WTC11 (cell line): ENCODE measurements at places on chromosomes 7 and 10.

GRCh38 chr7:37323966-37324365, 124.7 kb downstream of the ELMO1 start:
- DNase-seq: no peak

DNA sequence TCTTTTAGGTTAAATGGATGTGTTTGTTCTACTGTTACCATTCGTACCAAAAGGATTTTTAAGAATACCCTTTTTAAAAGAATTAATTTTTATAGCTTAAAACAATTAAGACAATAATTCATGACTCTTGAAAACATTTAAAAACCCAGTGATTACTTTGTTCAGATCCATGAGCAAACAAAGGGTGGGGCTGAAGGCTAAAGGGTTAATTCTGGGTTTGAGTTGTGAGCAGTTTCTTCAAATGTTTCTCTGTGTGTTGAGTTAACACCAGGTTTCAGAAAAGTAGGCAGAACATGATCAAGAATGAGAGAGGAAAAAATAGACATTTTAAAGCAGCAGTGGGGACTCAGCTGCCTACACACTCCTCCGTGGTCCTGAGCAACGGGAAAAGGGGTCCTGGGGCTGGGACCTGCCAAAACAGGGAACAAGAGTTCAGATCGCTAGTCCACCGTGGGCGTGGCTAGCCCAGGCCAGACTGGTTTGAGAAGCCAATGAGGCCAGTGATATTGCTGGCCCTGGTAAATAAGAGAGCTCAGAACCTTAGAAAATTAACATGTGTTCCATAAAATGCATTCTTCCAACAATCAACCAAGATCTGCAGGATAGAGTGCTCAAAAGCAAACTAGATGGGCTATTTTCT, 14.9 kb upstream of the EZH2 start:
- DNase-seq: peak; percentile 42

DNA sequence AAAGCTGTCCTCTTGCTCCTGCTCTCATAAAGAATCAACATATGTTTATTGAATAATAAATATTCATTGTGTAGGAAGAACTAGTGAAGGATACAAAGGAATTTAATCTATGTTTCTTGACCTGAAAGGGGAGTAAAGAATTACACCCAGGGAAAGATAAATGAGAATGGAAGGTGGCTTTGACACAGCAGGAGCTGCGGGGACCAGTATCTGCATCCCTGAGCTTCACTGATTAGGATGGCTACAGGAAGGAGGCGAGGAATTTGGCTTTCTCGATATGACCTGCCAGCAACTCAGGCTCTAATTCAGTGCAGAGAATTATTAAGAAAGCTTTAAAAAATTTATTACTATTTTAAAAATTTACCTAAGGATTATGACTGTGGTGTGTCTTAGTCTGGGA, 194.6 kb downstream of the SEC23IP start:
- no peak for DNase-seq

- DNase-seq: no peak
Measured at GRCh38 chr7:154960063-154960790, 42.7 kb downstream of the PAXIP1 start.

GRCh38 chr10:57983281-57983791, 284.4 kb downstream of the IPMK start:
- DNase-seq: no peak

GRCh38 chr7:106041140-106041717, 70.9 kb downstream of the SYPL1 start:
- DNase-seq: peak; percentile 72

- no peak for DNase-seq
Measured at GRCh38 chr7:265192-265997, 24.6 kb upstream of the FOXL3 start.

DNA sequence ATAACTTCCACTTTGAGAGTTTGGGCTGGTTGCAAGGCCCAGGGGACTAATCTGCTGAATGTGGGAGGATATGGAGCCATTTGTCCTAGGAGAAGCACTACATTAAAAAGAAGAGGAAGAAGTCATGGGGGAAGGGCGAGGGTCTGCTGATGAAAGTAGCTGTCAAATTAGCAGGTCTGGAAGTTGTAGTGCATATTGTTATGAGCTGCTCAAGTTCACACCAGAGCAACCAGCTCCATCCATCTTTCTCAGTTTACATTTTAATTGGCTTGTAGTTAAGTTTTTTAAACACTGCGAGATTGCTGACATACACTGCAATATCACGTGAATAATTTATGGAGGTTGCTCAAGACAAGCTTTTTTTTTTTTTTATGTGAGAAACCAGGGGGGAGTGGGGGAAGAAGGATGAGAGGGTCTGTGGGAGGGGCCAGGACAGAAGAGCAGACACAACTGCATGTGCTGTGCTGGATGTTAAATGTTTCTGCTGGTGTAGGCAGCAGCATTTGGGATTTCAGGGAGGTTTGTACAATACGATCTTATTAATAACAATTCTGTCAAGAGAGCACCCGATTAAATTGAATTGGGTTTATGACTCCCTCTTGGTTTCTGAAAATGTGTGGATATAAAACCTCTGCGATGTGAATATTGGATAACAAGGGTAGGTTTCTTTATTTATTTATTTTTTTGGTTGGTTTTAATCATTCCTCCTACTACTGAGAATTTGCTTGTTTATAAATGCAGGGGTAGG, 759.0 kb upstream of the GALNT17 start:
- no peak for DNase-seq

DNA sequence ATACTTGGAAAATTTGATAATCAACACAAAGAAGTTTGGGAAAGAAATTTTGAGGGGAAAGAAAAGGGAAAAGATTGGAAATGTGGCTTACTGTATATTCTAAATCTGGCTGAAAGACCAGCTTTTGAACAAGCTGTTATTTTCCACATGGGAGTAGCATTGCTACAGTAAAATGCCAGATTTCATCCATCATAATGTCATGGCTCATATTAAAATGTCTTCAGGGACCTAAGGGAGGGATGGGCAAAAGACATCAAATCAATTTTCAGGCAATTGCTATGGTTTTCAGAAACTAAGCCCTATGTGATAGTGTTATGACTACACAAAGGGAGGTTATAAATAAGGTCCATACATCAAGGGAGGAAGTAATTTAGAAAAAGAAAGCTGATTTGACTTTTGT, 1116.9 kb upstream of the CELF2 start:
- DNase-seq: no peak

- no peak for DNase-seq
Measured at GRCh38 chr10:72379776-72380175, 25.1 kb upstream of the DNAJB12 start.

GRCh38 chr7:1362301-1362700, 97.0 kb downstream of the MICALL2 start:
- DNase-seq: no peak

DNA sequence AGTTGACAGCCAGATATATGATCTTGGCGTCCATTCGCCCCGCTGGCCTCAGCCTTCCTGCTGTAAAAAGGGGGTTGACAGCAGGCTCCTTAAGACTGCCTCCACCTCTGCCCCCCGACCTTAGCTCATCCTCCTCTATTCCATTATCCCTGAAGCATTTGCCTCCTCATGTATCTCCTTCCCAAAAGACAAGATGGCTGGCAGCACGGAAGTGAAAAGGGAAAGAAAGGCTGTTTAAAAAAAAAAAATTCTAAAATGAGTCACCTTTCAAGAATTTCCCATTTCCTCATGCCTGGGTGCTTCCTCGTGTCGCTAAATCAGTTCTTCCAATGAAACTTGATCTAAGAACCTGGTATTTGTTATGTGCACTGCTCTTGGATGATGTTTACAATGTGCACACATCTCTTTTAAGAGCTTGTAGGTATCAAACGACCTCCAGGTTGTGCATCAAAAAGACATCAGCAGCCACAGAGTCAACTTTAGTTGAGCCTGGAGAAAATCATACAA, 1.7 kb downstream of the SCRN1 start:
- no peak for DNase-seq

GRCh38 chr7:80263333-80263732, 128.7 kb downstream of the GNAI1 start:
- no peak for DNase-seq

DNA sequence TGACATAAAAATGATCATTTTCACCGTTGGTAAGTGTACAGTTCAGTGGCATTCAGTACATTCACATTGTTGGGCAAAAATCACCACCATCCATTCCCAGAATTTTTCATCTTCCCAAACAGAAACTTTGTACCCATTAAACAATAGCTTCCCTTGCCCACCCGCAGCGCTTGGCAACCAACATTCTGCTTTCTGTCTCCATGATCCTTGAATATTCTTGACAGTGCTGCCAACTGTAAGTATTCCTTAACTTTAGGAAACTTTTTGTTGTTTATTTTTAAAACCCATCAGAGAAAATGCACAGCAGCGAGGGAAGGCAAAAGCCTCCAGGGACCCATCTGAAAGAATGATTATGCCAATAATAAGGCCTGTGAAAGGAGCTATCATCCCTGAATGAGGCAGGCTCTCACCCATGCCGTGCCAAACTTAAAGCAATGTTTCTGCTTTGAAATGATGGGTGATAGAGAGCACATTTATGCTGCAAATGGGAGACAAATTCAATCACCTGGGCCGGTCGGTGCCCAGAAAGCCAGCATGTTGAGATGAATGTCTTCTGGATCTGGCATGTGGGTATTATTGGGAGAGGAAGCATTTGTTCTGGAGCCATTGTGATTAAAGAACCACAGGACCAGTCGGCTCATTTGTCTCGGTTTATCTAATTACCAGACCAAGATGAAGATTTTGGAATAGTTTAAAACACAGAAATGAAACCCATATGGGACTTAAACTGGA, 202.1 kb upstream of the NPVF start:
- DNase-seq: no peak

GRCh38 chr7:39589323-39590111, 23.3 kb downstream of the YAE1 start:
- DNase-seq: peak; percentile 33

DNA sequence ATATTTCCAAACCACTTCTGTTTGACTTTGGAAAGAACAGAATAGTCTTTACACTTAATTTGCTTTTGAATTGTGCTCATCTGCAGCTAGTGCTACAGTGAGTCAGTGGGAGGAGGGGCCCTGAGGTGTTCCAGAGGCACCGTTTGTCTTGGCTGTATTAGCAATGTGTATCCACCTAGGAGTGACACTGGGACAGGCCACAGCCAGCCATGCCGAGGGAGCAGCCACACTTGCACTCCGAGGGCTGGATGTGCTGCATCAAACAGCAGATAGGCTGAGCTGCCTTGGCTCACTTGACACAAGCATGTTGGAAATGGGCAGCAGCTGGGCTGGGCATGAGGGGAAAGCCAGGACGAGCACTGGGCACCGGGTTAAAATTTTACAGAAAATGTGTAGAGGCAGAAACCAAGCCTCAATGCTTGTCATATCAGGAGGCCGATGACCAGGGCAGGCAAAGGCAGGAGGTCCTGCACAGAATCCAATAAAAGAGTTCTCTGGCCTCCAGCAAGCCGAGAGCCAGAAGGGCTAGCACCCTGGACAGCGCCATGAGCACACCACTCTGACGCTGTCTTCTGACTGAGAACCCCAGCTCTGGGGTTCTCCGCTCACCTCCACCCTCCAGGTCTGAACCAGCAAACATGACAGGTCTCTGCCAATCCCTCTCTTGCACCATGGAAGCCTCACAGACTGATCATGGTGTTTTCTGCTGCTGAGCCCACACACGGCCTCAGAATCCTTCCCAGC, 163.3 kb downstream of the GRID1 start:
- DNase-seq: peak; percentile 75

DNA sequence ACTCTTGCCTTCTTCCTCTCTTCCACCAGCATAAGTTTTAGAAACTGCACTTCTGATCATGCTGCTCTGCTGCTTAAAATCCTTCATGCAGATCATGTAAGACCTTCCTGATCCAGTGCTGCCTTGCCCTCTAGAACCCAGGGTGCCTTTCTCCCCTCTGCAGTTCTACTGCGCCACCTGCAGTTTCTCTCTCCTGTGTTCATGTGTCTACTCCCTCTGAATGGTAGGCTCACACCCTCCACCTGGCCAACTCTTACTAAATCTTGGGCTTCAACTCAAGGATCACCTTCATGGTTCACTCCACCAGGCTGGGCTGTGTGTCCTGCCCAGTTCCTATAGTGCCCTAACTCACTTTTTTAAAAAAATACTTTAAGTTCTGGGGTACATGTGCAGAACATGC, 174.6 kb upstream of the ITGB1 start:
- DNase-seq: peak; percentile 36

- DNase-seq: no peak
Measured at GRCh38 chr7:7148798-7149481, 33.4 kb upstream of the C1GALT1 start.

DNA sequence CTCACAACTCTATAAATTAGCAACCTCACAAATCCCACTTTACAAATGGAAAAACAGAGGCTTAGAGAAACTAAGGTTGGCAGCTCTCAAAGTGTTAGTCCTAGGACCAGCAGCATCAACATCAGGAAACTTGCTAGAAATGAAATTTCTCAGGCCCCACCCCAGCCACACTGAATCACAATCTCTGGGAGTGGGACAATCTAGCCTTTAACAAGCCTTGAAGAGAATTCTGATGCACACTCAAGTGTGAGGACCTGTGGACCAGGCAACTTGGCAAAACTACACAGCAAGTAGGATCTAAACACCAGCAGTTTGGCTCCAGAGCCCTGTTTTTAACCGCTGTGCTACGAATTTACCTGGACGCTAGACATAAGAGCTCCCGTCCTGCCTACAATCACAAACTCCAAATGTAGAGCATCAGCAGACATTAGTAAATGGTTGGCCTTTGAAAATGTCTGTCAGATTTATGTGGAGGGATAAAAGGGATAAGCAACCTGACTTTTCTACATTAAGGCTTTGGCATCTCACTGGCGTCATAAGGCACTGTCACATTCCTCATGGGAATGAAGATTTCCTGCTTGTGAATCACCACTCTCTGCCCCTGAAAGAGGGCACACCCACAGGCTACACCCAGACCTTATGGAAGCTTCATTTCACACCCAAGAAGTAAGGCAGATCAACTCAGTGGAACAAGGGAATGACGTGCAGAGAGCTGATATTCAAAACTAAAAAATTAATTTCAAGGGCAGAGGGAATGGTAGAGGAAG, 34.5 kb downstream of the PPP1R3C start:
- no peak for DNase-seq

DNA sequence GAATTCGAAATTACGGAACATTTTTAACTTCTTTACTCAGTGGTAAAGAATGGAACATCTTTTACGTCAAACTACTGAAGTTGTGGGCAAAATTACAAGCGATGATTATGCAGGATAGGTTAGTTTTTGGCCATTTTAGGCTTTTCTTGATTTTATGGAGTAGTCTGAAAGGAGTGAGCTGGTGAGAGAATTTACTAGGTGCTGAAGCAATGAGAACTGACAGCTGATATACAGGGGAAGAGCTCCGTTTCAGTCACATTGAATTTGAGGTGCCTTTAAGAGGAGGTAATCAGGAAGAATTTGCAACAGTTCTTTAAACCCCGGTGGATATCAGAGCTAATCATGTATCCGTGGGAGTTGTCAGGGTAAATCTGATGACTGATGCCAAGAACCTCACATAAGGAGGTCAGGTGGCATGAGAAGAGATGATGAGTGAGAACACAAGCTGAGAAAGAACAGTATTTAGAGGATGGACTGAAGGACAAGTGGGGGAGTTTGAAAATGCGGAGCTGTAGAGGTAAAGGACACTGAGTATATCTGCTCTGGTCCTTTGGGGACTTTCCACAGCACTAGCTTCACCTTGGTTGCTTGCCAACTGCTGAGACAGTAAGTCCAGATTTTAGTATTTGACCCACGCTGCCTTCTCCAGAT, 104.3 kb downstream of the AHR start:
- no peak for DNase-seq

GRCh38 chr7:57216340-57216739, 84.1 kb upstream of the ZNF479 start:
- DNase-seq: no peak
